ENCODE measurements at places on chromosomes 7 and 10.

GRCh38 chr10:44389150-44389549 lies 4.3 kb upstream of the CXCL12 start:
- peaks cover 2% of the 10 kb centered on the region for H3K36me3 ChIP-seq
- H3K27me3 ChIP-seq, result peaks cover 62% of the 10 kb centered on the region
- H3K4me1 ChIP-seq, result peaks cover 5% of the 10 kb centered on the region
- DNase-seq, result no peak
- H3K27ac ChIP-seq, result no peak overlapping the region
- no peak overlapping the region for H3K4me3 ChIP-seq

DNA sequence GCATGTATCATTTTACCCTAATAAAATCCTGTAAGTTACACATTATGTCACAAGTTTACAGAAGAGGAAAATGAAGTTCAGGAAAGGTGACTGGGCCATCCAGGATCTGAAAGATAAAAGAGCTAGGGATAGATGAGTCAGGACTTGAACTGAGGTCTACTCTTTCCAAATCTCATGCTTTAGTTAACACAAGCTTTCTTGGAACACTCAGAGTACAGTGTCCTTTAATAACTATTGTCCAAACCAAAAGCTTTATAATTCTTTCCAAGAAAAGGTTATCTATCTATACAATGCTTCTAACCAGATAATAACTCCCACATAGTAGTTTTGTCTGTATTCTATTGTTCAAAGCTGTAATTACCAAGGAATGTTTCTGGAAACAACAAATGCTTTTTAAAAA lies 164.6 kb downstream of the LRRN3 start:
- DNase-seq, result no peak
- H3K36me3 ChIP-seq, result peaks cover 1% of the 10 kb centered on the region
- H3K4me3 ChIP-seq, result no peak overlapping the region
- no peaks in the 10 kb centered on the region for H3K4me1 ChIP-seq

GRCh38 chr7:117135553-117135891 lies 182.2 kb downstream of the ST7 start:
- H3K27me3 ChIP-seq, result no peaks in the 10 kb centered on the region
- H3K4me1 ChIP-seq, result no peaks in the 10 kb centered on the region
- no peak for DNase-seq

GRCh38 chr7:20642166-20642565 lies 26.7 kb downstream of the ABCB5 start:
- H3K4me1 ChIP-seq, result no peaks in the 10 kb centered on the region
- DNase-seq, result no peak
- H3K36me3 ChIP-seq, result no peaks in the 10 kb centered on the region
- H3K4me3 ChIP-seq, result no peak overlapping the region

- no peaks in the 10 kb centered on the region for H3K4me1 ChIP-seq
- H3K4me3 ChIP-seq, result no peak overlapping the region
- no peak for DNase-seq
- H3K27me3 ChIP-seq, result no peaks in the 10 kb centered on the region
- no peaks in the 10 kb centered on the region for H3K36me3 ChIP-seq
- no peak overlapping the region for H3K27ac ChIP-seq
Observed at GRCh38 chr7:35780070-35780469, 20.8 kb upstream of the SEPTIN7 start.

Measured in central memory CD8-positive, alpha-beta T cell (primary cell).